ENCODE measurements at places on chromosomes 2 and 18. TPM values are rescaled to one million over a fixed set of nuclear protein-coding genes. Genes with fewer than 3 reads are reported as not detected.

DNA sequence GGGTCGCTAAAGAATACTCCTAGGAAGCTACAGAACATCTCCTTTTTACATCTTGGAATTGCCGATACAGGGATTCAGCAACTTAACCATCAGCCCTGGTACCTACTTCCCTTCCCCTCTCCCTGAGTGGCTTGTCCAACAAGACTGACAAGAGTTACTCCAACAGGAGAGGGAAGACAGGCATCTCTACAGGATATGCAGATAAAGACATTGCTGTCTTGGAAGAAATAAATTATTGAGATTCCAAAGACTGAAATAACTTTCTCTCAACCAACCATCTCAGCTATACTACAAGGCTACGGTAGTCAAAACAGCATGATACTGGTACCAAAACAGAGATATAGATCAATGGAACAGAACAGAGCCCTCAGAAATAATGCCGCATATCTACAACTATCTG lies 87.2 kb downstream of the TRABD2A start:
- no peak for DNase-seq

- no peak for DNase-seq
Measured at GRCh38 chr18:8375249-8375648, 234.0 kb upstream of the RAB12 start.

GRCh38 chr2:33083699-33084387 lies 137.1 kb downstream of the LTBP1 start:
- DNase-seq = no peak

GRCh38 chr2:190255676-190256075 lies 64.0 kb downstream of the HIBCH start:
- no peak for DNase-seq

DNA sequence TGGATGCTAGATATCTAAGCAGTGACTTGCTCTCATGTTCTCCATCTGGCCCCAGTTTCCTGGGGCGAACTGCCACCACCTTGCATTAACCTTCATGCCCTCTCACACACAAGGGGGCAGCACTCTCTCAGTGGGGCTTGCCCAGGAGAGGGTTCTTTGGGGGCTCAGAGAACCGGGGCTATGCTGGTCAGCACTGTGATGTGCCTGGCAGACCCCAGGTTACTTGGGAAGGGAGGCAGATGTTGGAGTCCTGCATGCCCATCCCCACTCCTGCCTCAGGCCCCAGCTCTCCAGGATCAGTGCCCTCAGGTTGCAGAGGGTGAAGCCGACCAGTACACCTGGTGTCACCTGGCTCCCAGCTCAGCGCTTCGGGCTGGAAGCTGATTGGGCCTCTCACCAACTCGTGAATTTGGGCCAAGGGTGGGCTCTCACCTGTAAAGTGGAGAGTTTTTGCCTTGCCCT lies 396.2 kb upstream of the HS6ST1 start:
- no peak for DNase-seq

DNA sequence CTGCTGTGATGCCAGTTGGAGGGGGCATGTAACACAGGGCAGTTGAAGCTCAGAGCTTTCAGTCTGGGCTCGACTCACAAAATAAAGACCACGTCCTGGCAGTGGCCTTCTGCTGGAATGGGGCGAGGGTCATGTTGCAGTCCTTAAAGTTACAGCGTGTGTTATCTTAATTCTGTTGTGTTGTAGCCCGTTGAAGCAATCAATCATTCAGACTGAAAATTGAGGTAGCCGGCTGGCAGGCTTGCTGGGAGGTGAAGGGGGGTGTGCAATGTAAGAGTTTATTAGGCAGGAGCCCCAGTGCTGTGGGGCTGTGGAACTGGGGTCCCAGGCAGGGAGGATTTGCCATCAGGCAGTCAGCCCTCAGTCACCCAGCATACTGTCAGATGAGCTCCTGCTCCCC lies 136.9 kb upstream of the EPAS1 start:
- no peak for DNase-seq

DNA sequence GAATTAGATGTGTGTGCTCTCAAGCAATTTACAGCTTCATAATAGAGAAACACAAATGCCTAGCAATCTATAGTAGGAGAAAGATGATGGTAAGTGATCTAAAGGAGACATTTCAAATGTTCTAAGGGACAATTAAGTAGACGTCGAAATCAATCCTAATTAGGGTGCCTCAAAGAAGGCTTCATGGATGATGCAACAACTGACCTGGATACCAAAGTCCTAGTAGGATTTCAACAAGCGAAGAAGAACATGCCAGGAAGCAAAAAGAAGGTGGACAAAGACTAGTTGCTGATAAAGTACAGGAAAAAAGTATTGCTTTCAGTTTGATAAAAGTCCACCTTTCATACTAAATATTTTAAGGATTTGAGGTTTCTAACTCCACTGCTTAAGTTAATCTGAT lies 12.5 kb downstream of the FIGN start:
- no peak for DNase-seq

DNA sequence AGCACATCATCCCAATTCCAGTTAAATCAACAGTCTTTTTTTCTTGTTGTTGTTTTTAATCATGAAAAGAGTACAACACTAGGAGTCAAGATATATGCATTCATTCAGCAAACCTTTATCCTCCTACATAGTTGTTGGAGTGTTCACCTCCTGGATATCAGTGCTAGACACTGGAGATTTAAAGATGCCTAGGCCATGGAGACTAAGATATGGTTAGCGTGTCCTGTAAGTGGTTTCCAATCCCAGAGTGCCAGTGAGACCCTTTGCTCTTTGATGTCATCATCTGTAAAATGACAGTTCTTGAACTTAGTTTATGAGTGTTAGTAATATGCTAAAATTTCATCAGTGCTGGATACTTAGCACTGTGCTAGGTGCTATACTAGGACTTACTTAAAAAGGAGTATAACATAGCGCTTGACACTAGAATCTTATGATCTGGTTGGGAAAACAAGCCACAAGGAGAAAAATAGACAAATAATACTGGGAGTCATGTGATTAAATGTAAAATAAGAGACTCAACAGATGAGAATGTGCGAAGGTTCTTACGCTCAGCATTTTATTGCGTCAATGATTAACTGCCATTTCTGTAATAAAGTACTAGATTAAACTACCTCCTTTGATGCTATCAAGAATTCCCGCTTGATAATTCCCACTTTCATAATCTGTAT lies 31.5 kb downstream of the BABAM2 start:
- no peak for DNase-seq

GRCh38 chr2:2870106-2870505 lies 507.5 kb downstream of the EIPR1 start:
- no peak for DNase-seq

GRCh38 chr2:127052057-127052770 lies 54.7 kb downstream of the BIN1 start:
- peak; percentile 85 for DNase-seq

DNA sequence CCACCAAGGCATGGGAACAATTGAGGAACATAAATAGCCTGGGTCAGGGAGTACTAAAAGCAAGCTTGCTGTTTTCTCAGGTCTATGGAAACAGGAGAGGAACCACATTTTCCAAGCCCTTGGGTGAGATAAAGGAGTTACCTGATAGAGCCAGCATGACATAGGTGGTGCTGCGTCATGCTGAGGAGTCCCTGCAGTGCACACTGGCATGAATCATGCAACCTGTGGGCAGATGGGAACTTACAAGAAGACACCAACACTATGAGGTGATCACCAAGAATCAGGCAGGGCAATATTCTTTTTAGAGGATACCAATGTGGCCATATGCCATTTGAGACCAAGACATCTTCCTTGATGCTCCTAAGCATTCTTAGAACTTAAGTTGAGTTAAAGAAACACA lies 531.8 kb downstream of the ZEB2 start:
- DNase-seq = no peak

- no peak for DNase-seq
Measured at GRCh38 chr2:124661558-124661957, 636.5 kb downstream of the CNTNAP5 start.

DNA sequence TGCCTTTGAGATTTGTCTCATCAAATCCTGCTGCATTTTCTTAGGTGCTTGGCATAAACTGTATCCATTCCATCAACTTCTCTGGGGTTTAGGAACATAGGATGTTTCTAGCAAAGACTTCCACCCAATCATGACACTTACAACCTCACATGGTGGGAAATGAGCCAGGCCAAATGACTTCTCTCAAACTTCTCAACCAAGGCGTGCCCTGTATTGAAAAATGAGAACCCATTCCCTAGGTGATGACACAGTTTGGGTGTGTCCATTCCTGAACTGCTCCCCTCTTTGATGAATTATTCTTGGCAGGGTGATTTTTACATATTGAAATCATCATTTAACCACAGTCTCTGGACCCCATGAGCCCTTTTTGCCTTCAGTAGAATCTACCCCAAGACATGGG lies 161.1 kb downstream of the EN1 start:
- no peak for DNase-seq

DNA sequence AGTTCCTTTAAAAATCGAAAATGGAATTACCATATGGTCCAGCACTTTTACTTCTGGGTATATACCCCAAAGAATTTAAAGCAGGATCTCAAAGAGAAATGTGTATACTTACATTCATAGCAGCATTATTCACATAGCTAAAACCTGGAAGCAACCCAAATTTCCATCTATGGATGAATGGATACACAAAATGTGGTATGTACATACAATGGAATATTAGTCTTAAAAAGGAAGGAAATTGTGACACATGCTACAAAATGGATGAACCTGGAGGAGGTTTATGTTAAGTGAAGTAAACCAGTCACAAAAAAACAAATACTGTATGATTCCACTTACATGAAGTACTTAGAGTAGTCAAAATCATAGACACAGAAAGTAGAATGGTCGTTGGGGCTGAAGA lies 147.9 kb upstream of the LTBP1 start:
- no peak for DNase-seq

DNA sequence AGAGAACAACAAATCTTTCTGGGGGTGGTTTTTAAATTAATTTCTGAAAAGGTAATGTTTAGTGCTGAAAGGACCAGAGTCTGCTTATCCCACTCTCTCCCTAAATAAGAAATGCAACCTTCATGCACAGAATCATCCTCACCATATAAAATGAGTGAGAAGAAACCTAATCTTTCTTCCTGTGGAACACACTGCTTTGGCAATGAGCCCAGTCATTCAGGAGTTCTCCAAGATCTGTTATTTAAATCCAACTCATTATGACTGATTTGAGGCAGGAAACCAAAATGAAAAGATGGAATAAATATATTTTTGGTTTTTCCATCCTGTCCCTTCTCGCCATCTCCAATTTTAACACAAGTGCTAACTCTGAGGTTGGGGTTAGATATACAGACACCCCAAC lies 228.3 kb downstream of the SRBD1 start:
- no peak for DNase-seq

The XDH gene
- not detected for total RNA-seq

The ADAM23 gene
- total RNA-seq = 1.8 TPM

The OSBPL1A gene
- 87.9 TPM for total RNA-seq

The COL4A4 gene
- 2.0 TPM for total RNA-seq

The TTC21B gene
- 11.2 TPM for total RNA-seq

The CCDC148 gene
- 0.66 TPM for total RNA-seq

The CHST9 gene
- not detected for total RNA-seq

The IWS1 gene
- total RNA-seq = 77.0 TPM

Data from gastrocnemius medialis (tissue), 4 donors.